Camera-type eye (tissue), 1 donor: ENCODE measurements at places on chromosomes 12 and 14. TPM values are rescaled to one million over a fixed set of nuclear protein-coding genes. Genes with fewer than 3 reads are reported as not detected.

LRRC10 gene
- not detected for total RNA-seq

ABCB9 gene
- 16.9 TPM for total RNA-seq

KRT5 gene
- 182 TPM for total RNA-seq

GPX2 gene
- 1.5 TPM for total RNA-seq

SYNDIG1L gene
- total RNA-seq = 0.60 TPM
